Suprapubic skin (tissue), 4 donors: ENCODE measurements at places on chromosomes 16 and 17. TPM values are rescaled to one million over a fixed set of nuclear protein-coding genes. Genes with fewer than 3 reads are reported as not detected.

The SMARCD2 gene
- 337 TPM for total RNA-seq

The LAT gene
- 17.9 TPM for total RNA-seq

The GLP2R gene
- not detected for total RNA-seq

The ZFP3 gene
- 3.2 TPM for total RNA-seq

DNA sequence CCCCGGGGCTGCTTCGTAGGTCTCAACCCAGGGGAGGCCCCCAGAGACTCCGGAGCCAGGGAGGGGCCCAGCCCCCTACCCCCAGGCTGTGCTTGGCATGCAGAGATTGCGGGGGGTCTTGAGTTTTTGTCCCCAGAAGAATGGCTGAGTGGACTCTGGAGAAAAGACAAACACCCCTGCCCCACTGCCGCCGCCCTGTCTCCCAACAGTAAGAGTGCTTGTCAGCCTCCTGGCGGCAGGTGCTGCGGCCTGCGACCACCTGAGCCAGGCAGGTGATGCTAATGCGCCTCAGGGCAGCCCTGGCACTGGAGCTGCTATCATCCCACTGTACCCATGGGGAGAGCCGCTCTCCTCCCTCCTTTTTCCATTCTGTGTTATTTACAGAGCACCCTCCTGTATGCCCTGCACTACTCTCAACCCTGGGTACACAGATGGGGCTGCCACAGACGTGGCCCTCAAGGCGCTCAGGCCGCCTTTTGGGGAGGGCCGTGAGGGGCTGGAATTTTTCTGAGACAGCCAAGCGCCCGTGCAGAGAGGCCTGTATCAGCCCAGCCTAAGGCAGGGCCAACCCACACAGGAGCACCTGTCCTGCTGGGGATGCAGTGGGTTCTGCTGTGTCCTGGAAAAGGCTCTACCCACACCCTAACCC, 2.6 kb upstream of the IL17C start:
- H3K27ac ChIP-seq, result no peak overlapping the region
- peaks cover 18% of the 10 kb centered on the region for H3K4me1 ChIP-seq
- DNase-seq, result no peak
- peaks cover 23% of the 10 kb centered on the region for H3K36me3 ChIP-seq
- H3K4me3 ChIP-seq, result no peak overlapping the region

DNA sequence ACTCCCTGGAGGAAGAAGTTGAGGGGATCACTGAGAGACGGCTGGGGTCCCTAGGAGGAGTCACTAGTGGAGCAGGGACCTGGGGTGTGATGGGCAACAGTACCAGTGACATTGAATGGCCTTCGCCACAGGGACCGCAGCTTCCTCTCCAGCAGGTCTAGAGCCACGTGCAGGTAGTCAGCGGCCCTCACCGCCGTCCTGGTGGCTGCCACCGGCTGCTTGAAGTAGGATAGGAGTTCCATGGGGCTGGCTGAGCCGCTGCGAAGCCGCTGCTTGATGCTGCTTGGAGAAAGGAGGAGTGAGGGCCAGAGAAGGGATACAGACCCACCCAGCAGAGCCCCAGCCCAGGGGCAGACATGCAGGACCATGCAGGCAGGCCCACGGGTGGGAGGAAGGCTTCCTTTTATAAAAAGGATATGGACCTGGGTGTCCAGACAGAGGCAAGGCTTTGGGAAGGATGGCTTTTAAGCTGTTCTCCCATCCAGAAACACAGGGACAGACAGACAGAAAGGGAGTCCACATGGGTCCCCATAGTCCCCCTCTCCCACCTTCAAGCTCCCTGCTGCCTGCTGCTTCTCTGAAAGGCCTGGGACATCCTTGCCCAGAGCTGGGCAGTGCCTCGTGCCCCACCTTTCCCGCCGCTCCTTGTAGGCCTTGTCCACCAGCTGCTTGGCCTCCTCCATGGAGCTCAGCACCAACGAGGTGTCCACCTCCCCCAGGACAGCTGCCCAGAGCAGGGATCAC, 827 bp downstream of the MPO start:
- H3K27me3 ChIP-seq, result peaks cover 52% of the 10 kb centered on the region
- H3K27ac ChIP-seq, result no peak overlapping the region
- peaks cover 9% of the 10 kb centered on the region for H3K4me1 ChIP-seq
- no peak for DNase-seq
